ENCODE measurements at places on chromosomes 2 and 18.

- DNase-seq = no peak
These were observed 1602.4 kb upstream of the CELF4 start for GRCh38 chr18:39167990-39168389.

GRCh38 chr2:218722876-218723785 lies 12.5 kb downstream of the TTLL4 start:
- no peak for DNase-seq

DNA sequence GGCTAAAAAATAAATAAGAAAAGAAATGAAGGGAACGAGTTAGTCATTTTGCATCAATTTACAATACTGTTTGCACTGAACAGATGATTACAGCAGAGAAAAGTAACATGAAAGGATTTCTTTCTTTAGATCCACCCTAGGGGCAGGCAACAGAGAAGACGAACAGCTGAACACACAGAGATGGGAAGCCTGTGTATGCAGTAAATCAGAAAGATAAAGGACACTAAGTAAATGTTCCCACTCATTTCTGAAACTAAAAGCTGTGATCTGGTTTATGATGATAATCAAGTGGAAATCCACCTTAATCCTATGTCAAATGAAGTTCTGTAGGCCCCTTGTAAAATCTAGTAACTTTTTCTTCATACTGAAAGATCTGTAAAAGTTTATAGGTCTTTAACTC lies 54.2 kb downstream of the AKAIN1 start:
- no peak for DNase-seq

DNA sequence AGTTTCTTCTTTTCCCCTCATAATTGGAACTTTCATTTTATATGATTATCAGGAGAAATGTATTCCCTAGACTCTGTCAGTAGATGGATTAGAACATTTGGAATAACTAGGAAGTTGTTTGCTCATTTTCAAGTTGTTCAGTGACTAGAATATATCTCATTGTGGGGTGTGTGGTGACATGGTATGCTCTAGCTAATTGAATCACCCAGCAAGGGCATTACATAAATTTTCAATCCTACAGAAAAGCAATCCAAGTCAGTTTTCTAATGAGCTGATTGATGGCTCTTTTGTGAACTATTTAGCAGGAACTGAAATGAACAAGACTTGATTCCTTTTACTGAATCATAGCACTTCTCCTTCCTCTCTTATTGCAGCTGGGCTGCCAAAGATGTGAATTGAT lies 461.4 kb downstream of the TGIF1 start:
- no peak for DNase-seq

DNA sequence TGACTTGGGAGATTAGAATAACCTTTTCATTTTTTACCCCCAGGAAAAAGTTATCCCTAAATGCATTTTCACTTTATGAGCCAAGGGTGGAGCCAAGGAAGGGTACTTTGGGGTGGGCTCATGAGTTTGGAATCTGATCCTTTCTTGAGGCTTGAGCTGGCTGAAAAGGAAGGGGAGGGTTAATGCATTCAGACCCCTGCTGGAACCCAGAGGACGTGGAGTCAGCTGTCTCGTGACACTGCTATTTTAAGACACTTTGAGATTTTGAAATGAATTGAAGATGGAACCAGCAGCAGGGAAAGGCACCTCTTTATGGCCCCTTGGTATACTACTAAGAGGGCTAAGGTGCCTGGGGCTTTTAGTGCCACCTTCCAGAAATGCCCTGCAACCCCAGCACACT lies 90.4 kb downstream of the MARCHF4 start:
- DNase-seq = no peak

DNA sequence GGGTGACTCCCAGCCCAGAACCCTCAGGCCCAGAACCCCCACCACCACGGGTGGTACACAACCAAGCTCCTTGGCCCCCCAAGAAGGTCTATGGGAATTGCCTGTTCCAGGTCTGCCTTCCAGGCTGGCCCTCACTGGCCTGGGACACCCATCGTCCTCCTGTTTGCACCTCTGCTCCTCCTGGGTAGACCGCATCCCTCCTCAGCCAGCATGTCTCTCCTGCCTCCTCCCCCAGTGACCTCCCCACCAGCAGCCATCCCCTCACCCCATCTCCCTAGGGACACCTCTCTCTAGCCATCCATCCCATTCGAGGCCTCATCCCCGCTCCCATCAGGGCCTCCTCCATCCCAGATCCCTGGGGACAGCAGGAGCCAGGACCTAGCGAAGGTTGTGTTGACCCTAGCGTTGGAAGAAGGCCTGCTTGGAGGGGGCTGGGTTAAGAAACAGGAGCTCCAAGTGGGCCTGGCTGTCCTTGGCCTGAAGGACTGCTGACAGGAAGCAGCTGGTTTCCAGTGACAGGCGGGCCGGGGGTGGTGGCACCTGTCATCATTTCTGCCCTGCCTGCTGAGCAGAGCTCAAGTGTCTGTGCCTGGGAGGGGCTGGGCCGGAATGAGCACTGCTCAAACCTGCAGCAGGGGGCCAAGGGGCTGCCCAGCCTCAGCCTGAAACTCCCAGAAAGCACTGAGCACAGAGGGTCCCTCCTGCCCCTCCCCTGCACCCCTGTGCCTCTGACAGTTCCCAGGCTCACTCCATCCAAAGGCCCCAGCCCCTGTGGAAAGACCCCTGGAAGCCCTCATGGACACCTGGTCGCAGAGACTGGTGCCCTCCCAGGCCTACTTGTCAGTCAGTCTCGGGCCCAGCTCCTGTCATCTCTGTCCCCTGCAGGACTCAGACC lies 96.0 kb upstream of the OTOS start:
- no peak for DNase-seq

GRCh38 chr2:30149513-30149912 lies 2.7 kb downstream of the YPEL5 start:
- DNase-seq = peak; percentile 29

GRCh38 chr2:217932803-217933616 lies 69.8 kb downstream of the TNS1 start:
- DNase-seq = no peak

DNA sequence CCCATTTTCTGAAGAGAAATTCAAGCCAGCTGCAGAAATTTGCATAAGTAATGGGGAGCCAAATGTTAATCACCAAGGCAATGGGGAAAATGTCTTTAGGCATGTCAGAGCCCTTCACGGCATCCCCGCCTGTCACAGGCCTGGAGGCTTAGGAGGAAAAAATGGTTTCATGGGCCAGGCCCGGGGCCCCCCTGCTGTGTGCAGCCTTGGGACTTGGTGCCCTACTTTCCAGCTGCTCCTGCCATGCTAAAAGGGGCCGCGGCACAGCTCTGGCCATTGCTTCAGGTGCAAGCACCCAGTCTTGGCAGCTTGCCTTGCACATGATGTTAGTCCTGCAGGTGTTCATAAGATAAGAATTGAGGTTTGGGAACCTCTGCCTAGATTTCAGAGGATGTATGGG lies 1235.7 kb downstream of the DPP10 start:
- DNase-seq = no peak

DNA sequence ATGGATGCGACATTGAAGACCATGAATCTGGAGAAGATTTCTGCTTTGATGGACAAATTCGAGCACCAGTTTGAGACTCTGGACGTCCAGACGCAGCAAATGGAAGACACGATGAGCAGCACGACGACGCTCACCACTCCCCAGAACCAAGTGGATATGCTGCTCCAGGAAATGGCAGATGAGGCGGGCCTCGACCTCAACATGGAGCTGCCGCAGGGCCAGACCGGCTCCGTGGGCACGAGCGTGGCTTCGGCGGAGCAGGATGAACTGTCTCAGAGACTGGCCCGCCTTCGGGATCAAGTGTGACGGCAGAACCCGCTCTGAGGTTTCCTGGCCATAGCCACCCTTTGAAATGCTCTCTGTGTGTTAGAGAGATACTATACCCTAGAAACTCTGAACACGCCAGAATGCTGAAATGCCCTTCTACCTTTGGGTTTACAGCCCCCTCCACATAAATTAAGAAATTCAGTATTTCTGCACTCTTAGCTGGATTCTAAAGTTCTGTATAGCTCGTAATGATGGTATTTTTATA lies 659 bp downstream of the CHMP1B start:
- peak; percentile 44 for DNase-seq

Measured in GM12865 (cell line).